ENCODE measurements at places on chromosomes 7 and 10. TPM values are rescaled to one million over a fixed set of nuclear protein-coding genes. Genes with fewer than 3 reads are reported as not detected.
A peak's percentile ranks its signal among the peaks of the same experiment; 100 is the strongest.

DNA sequence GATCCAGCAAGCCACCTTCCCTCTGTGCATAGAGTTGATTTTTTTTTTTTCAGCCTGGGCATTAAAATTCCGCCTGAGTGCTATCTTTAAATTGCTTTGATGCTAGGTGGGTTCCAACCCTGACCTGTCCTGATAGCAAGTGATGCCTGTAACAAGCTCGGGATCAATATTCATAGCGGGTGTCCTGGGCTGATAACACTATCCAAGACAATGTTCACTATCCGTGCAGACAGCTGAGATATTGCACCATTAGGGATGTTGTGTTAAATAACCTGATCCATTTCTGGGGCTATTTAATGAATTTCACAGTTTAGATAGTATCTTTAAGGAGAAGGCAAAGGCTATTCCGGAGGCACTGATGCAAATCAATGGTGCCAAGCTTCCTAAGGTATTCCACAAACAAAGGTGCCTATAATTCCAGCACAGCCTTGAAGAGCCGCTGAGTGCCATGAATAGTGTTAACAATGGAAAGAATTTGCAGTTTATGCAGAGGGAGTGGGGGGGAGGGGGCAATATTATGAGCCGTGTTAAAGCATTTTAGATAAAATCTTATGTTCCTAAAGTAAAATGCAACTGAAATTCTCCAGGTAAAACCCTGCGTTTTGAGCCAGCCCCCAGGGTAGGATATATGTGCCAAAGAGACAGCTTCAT, 4.2 kb upstream of the NKX1-2 start:
- DNase-seq: no peak

GRCh38 chr10:70592186-70592735, 10.3 kb downstream of the PRF1 start:
- no peak for DNase-seq

- DNase-seq: no peak
Measured at GRCh38 chr10:44393051-44393630, 8.2 kb upstream of the CXCL12 start.

- no peak for DNase-seq
Measured at GRCh38 chr10:89853781-89854191, 152.4 kb downstream of the KIF20B start.

- no peak for DNase-seq
Measured at GRCh38 chr7:44220358-44221112, 19.8 kb downstream of the YKT6 start.

DNA sequence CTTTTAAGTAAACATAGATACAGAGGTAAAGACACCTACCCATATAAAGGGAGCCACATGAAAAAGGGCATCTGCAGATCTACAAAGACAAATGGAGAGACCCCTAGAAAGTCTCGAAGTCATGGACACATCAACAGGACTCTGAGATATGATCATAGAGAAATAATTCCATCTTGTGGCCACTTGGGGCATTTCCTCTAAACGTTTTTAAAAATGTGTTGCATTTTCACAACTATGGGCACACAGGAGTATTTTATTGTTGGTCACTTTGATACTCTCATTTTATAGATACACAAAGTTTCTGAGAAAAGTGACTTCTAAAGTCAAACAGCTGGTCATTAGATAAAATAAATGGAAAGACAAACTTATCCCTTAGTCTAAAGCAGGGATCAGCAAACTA, 87.1 kb downstream of the CRTAC1 start:
- no peak for DNase-seq

GRCh38 chr10:24415455-24416125, 206.7 kb downstream of the KIAA1217 start:
- no peak for DNase-seq

GRCh38 chr7:70052691-70053090, 454.4 kb downstream of the AUTS2 start:
- no peak for DNase-seq

DNA sequence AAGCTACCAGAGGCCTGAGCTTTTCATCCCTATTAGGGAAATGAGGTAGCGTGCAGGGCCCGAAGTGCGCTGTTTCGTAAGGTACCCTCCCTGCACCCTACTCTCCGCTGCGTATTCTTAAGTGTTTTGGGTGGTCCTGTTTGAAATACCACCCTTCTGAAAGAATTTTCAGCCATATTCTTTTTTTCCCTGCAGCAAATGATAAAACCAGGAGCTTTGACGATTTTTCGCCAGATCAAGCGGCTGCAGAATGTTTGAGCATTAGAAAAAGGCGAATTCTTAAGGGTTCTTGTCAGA, 1.2 kb downstream of the RSBN1L start:
- no peak for DNase-seq

DNA sequence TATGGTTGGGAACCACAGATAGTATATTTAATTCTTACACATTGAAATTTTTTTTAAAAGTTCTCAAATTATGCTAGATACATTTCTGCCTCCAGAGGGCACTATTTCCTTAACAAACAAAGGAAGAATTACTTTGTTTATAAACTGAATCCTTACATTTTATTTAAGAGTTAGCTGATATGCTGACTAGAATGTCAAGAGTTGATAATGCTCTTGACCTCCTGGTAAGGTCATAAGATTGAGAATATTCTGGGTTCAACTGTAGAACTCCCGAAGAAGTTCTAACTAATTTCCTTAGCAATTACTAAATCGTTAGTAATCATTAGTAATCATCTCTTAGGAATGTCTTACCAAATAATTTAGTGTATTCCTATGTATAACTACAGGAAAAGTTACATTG, 95.3 kb upstream of the CYP26C1 start:
- no peak for DNase-seq

GRCh38 chr7:70390251-70390650, 741.7 kb upstream of the GALNT17 start:
- no peak for DNase-seq

DNA sequence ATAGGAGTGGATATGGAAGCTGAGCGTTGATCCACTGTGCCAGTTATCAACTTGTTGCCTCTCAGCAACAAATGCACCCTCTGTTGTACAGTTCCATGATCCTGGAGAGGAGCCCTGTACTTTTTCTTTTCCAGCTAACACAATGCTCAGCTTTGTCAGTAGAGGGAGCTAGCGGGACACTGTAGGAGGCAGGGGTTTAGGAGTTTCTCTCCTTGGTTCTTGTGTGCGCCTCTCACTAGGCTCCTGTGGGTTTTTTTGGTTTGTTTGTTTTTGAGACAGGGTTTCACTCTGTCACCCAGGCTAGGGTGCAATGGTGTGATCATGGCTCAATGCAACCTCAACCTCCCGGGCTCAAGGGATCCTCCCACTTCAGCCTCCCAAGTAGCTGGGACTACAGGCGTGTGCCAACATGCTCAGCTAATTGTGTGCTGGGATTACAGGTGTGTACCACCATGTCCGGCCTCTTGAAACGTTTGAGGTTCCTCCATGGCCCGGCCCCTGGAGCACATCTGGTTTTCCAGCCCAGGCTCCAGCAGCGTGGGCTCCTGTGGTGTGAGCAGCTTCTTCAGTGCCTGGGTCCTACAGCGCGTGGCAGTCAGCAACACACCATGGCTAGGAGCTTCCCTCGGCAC, 12.0 kb upstream of the MARVELD1 start:
- peak; percentile 68 for DNase-seq

- no peak for DNase-seq
Measured at GRCh38 chr10:117134306-117135025, 3.6 kb downstream of the VAX1 start.

DNA sequence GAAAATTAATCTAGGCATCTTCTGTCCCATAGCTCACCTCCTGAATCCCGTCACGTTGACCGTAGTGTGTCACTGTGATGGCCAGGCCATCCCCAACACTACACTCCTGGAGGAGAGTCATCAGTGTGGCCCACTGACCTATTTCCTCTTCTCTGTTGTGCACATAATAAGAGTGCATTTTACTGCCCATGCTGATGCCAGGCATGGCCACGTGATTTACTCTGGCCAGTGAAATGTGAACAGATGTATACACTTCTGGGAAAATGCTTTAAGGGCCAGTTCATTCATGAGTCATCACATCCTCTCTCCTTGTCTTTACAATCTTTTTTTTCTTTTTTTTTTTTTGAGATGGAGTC, 101.9 kb upstream of the PIP4K2A start:
- DNase-seq: peak; percentile 98

DNA sequence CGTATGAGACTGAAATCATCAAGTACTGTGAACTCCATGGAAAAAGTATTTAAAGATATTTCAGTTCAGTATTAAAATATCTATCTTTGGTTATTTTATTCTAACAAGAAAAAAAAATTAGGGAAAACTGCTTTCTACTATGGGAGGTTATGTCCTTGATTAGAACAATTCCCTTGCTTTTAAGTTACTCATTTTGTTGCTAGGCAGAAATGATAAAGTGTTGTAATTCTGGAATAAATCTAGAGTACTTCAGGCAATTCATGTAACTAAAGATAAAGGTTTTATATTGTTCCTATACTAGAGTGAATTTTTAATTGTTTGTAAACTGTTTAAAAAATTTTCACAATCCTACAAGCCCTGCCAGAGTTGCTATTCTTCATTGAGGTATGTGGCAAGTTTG, 92.0 kb downstream of the BBS9 start:
- no peak for DNase-seq

DNA sequence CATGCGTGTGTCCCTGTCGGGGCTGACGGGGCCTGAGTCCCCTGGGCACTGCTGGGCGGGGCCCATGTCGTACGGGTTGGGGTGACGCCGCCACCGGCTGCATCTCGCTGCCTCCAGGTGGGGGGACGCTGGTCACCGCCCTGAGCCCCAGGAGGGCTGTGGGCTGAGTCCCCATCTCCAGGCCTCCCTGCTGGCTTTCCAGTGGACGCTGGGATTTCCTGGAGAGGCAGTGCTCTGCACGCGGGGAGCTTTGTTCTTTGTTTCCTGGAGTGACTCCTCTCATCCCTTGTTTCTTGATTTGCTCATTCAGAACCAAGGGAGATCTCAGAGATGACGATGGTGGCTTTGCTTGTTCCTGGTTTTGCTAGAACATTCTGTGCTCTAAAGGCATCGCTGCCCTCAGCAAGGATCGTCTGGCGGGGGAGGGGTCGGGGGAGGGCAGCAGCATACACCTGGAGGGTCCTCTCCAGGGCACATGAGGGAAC, 21.0 kb downstream of the PWWP2B start:
- DNase-seq: no peak

- DNase-seq: no peak
Measured at GRCh38 chr10:75525646-75526045, 94.2 kb downstream of the LRMDA start.

DNA sequence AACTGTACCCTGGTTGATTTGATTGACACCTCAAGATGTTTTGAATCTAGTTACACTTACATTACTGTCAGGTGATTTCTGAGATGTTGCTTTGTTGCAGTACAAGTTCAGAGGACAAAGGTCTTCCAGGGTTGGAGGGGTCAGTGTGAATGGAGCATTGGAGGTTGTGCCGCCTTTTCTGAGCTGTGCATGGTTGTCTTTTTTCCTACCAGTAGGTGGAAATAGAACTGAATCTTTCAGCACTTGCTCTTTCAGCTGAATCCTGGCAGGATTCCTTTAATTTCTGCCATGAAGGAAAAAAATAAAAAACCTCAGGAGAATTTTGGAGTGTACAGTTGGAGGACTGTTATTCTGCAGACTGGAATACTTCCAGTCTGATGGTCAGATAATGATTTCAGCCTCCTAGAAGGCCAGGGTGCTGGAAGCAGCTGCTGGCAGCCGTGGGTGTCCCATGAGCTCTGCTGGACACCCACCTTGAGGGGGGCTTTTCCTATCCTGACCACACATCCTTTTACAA, 82.7 kb downstream of the PLCE1 start:
- peak; percentile 11 for DNase-seq

The ERVW-1 gene
- not detected for total RNA-seq

The BAMBI gene
- total RNA-seq: 19.8 TPM

The ACBD7 gene
- 7.5 TPM for total RNA-seq

The ATRNL1 gene
- total RNA-seq: 137 TPM

The CLDN4 gene
- 414 TPM for total RNA-seq

The ZPBP gene
- not detected for total RNA-seq

The C10orf90 gene
- total RNA-seq: not detected

The NPC1L1 gene
- not detected for total RNA-seq

The C7orf33 gene
- total RNA-seq: not detected

Data from Caki2 (cell line).